ENCODE measurements at places on chromosomes 4 and X.
A peak's percentile ranks its signal among the peaks of the same experiment; 100 is the strongest.

GRCh38 chrX:40290517-40290916, 192.8 kb upstream of the BCOR start:
- DNase-seq: no peak

GRCh38 chr4:177171588-177171987, 138.1 kb upstream of the NEIL3 start:
- DNase-seq: no peak

DNA sequence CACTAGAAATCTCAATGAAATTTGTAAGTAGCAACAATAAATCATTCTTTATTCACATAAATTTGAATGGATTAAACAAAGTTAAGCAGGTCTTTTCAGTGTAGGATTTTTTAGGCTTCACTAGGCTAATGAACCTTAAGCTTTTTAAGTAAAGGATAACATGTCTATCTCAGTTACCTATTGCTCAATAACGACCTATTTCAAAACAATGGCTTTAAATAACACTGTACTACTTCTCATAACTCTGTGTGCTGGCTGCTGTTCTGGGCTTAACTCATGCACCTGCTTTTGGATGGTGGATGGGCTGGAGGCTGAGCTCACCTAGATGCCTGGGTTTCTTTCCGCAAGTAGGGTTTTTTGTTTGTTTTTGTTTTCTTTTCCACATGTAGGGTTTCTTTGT, 495.0 kb upstream of the SLIT2 start:
- DNase-seq: no peak

- no peak for DNase-seq
Observed at GRCh38 chr4:145189981-145190380, 9.6 kb upstream of the OTUD4 start.

- no peak for DNase-seq
Observed at GRCh38 chrX:134543288-134543687, 83.3 kb downstream of the HPRT1 start.

- DNase-seq: no peak
Observed at GRCh38 chr4:147968641-147969040, 236.8 kb downstream of the ARHGAP10 start.

DNA sequence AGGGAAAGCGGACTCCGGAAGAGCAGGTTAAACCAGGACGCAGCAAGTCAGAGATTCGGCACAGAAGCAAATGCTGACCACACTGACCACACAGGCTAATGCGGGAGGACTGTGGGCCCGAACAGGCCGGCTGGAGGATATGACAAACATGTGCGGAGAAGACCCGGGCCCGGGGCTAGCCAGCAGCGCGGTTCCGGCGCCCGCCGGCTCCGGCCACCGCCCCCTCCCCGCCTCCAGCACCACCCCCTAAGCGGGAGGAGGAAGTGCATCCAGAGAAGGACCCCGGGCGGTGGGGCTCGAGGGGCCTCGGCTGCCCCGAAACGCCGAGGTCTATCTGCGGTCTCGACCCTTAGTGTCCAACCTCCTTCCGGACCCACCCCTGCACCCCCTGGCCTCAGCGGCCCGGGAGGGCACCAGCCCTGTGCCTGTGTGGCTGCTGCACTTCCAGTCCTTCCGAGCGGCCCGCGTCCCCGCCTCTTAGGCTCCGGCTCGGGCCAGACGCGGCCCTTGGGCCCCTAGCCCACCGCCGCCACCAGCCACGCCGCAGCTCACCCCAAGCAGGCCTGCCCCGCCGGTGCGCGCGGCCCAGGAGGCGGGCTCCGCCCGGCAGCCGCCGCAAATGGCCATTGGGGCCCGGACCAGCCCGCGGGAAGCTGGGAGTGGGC, 2.1 kb downstream of the ELOVL6 start:
- DNase-seq: peak; percentile 17

- no peak for DNase-seq
Observed at GRCh38 chrX:77640702-77641101, 145.3 kb downstream of the ATRX start.

GRCh38 chr4:47374477-47374876, 89.0 kb downstream of the COMMD8 start:
- DNase-seq: no peak

- DNase-seq: no peak
Observed at GRCh38 chr4:76952071-76952470, 2.5 kb downstream of the SEPTIN11 start.

GRCh38 chr4:86032476-86033022, 327.3 kb downstream of the MAPK10 start:
- no peak for DNase-seq
